ENCODE measurements at places on chromosomes 7 and 10.

DNA sequence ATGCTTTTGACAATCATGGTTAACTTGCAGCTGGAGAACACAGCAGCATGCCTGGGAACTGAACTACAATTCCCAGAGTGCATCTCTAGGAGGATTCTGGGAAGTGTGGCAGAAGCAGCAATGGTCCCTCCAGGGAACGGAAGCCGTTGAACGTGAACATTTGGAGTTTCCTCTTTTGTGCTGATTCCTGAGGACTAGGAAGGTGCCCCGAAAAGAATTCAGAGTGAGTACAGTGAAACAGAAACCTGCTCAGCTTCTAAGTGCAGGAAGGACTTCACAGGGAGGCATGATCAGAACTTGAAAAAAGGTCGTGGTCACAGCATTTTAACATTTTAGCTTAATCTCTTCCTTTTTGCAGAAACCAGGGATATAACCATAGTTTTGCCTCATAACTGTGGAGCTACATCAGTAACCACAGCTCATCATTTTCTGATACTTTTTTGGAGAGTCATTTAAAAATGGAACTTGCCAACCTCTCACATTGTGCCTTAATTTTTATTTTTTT, at the start of gene NUDT13:
TSS of gene NUDT13 (plus strand) at position 111 of the 505 bp plus-strand sequence. CDS start 3,911 bp downstream, outside the sequence.
- peak; percentile 53 for DNase-seq

GRCh38 chr10:62610649-62611229, 193.8 kb upstream of the ADO start:
- peak; percentile 78 for DNase-seq

DNA sequence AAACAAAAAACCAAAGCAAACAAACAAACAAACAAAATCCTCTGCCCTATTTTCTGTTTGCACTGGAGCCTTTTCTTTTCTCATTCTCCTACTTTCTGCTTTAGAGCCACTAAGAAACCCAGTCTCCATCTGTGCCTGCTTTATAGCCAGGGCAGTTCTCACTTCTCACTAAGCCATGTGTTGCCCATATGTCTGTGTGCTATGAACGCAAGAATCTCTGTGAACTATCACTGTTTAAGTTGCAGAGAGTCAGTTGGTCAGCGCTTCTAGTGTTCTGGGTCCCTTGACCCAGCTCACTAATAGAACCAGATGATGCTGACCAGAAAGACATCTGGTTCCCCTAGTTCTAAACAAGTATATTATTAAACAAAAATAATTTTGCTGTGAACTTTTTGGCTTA, 81.4 kb downstream of the FAM185A start:
- DNase-seq: no peak

GRCh38 chr10:79410315-79411094, 34.9 kb downstream of the ZCCHC24 start:
- no peak for DNase-seq

DNA sequence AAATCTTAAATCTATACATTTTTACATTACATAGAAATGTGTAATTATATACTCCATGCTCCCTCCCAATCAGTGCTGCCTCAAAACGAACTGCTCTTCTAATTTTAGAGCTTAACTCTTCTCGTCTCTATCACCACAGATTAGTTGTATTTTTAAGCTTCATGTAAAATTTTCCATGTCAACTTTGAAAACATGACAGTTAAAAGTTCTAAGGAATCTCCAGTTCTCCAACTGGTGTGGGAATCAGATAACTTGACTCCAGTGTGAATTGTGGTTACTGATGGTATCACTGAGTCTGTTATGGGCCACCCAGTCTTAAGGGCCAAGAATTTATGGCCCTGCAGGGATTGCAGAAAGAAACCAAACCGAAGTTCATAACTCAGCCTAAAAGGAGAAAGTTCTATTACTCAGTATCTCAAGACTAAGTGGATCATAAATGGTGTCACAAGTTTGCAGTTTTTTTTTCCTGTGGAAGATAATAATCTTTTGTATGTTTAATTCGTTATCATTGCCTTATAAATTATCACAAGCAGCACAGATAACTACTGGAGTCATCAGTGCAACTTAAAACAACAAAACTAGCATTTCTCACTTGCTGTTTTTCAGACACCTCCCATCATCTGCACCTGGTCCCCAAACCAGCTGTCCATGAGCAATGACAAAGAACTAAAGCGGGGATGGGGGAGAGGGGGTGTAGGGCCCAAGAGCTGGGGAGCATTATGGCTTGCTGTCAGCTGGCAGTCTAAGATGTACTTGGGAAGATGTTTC, 31.5 kb upstream of the KMT2E start:
- DNase-seq: no peak

DNA sequence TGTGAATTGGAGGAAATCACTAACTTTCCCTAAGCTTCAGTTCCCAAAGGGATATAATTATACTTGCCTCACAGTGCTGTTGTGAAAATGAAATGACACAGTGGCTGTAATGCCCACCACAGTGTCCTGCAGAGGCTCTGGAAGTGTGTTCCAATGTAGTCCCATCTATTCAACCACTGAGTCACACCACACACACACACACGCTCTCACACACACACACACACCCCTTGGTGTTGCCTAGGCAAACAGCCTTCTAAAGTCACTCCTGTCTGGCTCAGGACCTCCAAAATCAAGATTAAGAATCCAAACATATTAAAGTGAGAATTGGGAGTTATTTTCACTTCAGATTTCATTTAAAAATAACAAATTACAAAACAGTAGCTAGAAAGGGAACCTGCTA, 73.3 kb downstream of the NRCAM start:
- no peak for DNase-seq

- DNase-seq: no peak
Observed at GRCh38 chr7:158192184-158192835, 395.3 kb downstream of the PTPRN2 start.

GRCh38 chr7:123054357-123055133, 59.0 kb upstream of the TAS2R16 start:
- DNase-seq: no peak

- no peak for DNase-seq
Observed at GRCh38 chr10:83176901-83177300, 962.4 kb upstream of the GHITM start.

DNA sequence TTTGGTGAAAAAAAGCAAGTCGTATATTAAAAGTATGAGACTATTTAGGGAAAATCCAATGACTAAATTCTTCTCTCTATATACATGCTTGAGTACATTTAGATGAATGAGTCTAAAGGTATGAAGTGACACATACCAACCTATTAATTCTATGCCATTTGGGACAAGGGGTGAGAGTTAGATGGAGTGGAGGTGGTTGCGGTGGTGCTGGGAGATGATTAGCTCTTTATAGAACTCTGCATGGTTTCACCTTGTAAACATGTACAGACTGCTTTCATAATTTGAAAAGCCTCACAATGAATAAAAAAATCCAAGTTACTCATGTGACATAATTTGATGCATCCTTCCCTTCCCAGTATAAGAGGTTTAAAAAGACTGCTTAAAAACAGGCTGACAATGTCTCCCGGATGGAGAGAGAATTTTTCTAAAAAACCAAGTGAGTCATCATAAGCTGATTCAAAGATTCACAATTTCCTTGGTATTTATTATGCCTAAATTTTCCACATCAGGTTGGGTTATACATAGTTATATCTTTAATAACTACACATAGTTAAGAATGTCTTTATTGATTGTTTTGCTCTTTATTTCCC, 572.8 kb downstream of the REEP3 start:
- no peak for DNase-seq

GRCh38 chr7:106887421-106887820, 22.3 kb downstream of the PIK3CG start:
- no peak for DNase-seq

- no peak for DNase-seq
Observed at GRCh38 chr7:112937651-112938415, 147.6 kb upstream of the TMEM168 start.

GRCh38 chr10:95444792-95445191, 116.4 kb downstream of the SORBS1 start:
- DNase-seq: no peak

DNA sequence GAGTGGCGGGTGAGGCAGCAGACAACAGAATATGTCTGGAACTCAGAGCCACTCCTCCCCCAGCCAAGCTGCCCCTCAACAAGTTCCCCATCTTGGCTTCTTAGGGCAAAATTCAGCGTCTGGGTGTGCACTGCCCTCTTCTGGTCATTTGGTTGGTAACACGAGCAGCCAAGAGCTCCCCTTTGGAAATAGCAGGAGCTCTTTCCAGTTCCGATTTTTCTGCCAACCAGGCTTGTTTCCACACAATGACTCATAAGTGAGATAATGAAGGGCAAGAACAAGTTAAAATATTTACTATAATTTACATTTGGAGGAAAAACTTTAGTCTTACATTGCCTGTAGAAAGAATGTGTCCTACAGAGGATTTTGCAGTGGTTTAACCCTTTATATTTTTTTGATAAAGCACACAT, 70.5 kb downstream of the ADCYAP1R1 start:
- DNase-seq: peak; percentile 36

DNA sequence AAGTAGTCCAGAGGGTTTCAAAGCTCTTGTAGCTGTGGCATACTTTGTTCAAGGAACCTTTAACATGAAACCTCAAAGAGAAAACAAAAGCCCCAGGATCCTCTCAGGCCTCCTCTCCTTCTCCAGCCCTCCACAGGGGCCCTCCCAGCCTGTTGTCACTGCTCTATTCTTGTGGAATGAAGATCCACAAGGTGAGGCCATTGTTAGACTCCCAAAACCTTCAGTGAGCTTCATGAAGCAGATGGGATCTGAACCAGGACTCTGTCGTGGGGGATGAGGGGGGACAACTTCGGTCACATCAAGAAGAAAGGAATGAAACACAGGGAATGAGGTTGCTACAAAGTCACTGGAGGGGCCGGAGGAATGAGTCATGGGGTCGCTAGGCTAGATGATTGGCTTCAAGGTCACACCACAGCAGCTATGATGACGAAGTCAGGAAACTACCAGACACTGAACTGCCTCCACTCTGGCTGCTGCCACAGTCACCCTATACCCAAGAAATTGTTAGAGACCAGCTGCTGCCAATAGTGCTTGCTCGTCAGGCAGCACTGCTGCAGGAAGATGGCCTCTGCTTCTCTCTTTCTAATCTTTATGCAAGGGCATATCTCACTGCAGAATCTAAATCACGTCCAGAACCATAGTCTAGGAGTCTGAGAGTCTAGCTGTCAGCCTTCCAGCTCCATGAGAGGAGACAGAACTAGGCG, 208.8 kb downstream of the HIBADH start:
- no peak for DNase-seq

DNA sequence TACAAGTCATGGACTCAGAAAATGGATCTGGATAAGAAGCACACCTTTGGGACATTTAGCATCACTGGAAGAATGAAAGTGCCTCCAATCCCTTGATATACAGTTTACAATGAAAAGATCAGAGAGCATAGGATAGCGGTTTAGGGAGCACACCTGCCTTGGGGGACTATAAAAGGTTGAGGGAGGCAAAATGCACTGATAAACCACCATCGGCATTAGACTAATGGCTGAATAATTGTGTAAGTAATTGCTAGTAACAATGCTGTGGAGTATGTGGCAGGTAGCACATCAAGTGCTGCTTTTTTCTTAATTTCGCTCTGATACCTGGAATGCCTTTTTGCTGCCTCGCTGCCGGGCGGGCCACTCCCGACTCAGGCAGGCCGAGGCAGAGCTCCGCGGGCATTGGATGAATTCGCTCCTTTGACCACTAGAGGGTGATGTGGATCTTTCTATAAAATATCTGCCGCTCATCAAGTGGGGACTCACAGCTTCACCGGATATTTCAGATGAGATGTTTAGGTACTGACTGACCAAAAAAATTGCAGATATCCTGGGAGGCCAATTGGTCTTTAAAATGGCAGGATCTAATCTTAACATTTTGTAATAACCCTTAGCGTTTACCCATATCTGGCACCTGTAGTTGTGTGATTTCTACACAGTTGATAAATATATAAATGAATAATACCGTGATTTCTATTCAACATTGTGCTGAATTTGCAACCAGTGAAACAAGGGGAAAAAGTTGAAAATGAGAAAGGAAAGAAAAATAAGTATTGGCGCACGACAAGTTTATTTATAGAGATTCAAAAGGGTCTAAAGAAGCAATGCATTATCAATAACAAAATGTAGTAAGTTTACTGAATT, 116.8 kb upstream of the PRSS1 start:
- DNase-seq: peak; percentile 67

GRCh38 chr10:1360011-1360557, 303.9 kb downstream of the WDR37 start:
- no peak for DNase-seq

- no peak for DNase-seq
Observed at GRCh38 chr7:148723846-148724245, 25.1 kb downstream of the CUL1 start.

DNA sequence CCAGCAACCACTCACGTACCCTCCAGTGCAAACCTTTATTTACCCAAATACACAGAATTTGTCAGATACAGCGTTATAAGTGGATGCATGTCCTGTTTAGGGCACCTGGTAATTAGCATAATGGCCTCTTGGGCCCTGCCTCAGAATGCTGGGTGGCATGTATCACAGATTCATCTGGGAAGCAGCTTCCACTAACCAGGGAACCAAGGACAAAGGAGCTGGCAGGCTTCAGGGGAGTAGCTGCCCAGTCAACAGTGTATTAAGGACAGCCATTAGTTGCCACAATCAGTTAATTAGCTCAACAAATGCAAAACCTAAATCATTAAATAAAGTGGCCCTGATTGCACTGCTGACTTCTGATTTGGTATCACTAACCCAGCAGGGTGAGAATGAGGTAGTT, 105.7 kb downstream of the RAPGEF5 start:
- no peak for DNase-seq

DNA sequence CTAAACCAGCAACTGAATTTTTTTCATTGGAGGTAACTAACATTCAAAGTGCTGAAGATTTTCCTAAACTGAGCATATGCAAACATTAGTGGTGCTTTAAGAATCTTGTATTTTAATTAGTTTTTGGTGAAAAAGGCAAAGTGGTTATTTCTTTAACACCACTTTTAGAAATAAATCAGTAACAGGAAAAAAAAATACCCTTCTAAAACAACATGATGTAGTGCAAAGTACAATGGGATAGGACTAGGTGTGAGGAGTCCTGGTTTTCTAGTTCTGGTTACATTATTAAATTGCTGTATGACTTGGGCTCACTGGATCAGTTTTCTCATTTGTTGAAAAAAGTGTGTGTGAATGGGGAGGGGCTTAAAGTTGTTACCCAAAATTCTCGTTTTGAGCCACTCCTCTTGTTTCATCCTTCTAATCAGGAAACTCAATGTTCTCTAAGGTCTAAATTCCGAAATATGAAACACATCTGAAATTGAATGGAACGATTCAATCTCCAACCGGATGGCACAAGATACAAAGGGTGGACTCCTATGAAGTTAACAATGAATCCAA, 1.8 kb downstream of the WASL start:
- DNase-seq: no peak

DNA sequence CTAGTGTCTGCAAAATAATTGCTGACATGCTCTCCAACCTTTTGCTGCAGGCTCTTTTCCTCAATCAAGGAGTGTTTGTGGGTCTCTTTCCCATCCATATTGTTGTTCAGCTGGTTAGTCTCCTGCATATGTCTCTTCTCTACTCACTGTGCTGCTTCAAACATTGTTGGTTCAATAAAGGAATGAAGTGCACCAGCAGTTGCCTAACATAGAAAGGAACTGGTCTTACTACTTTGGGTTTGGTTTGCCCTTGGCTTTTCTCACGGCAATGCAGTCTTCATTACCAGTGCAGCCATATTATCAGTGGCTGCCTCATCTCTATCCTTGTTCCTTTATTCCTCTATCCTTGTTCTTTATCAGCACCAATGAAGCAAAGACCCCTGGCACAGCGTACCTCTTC, 169.7 kb upstream of the TPK1 start:
- DNase-seq: no peak
